ENCODE measurements at places on chromosomes 16 and 17.

DNA sequence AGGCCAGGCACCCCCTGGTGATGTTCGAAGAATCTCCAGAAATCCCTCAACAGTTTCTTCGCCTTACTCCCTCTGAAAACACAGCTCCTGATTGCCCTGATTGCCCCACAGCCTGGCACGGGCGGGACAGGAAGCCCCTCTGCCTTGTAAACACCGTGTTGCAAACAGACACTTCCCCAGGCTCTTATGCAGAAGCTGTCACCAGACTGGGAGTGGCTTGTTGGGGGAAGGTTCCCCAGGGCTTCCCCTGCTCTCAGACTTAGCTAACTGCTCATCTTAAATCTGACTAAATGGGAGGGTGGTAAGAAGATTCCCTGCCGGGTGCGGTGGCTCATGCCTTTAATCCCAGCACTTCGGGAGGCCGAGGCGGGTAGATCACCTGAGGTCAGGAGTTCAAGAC lies 11.2 kb downstream of the PIK3R5 start:
- DNase-seq: no peak

- DNase-seq: no peak
Measured at GRCh38 chr17:3998436-3998835, 34.2 kb upstream of the ATP2A3 start.

GRCh38 chr17:78069695-78070094 lies 58.9 kb downstream of the TMC6 start:
- no peak for DNase-seq

GRCh38 chr17:49987681-49988441 lies 7.2 kb downstream of the DLX3 start:
- no peak for DNase-seq

DNA sequence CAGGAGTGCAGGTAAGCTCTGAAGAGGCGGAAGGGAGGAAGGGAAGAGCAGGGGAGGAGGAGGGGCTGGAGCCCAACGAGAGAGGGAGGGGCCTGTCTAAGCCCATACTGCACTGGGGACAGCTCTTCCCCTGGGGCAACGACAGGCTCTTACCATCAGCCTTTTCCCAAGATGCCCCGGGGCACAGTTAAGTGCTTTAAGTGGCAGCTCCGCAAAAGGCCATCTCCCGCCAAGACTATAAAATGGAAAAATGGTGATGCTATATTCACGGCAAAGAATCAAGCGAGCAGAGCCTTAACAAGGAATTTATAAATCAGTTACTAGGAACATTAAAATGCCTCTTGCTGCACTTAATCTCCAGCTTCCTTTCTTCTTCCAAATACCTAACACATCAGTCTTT lies 110.2 kb upstream of the NLRP1 start:
- no peak for DNase-seq

- DNase-seq: no peak
Measured at GRCh38 chr17:4116516-4116915, 26.3 kb downstream of the ZZEF1 start.

DNA sequence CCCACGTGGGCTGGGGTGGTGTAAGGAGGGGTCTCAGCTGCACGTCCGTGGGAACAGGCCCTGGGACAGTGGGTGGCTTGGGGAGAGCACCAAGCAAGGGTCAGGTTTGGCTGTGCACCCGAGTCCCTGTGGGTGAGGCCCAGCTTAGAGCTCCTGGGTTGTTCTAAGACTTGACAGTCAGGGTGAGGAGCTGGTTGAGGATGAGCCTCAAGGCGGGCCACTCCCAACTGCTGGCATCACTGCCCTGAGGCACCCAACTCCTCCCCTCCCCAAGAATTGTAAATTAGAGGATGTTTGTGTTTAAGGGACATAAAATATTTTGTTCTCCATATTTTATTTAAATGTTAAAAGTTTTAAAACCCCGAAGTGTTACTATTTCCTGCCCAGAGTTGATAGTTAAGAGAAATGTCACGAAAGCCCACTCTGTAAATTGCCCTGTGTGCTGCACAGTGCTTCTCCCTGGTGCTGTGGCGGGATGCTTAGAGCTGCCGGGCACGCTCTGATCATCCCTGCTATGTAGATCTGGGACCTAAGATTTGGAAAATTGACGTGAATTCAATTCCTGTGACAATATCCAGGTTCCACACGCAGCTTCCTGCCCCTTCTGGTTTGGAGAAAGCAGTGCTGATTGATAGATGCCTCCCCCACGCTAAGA lies 15.9 kb downstream of the ZC3H18 start:
- DNase-seq: no peak

DNA sequence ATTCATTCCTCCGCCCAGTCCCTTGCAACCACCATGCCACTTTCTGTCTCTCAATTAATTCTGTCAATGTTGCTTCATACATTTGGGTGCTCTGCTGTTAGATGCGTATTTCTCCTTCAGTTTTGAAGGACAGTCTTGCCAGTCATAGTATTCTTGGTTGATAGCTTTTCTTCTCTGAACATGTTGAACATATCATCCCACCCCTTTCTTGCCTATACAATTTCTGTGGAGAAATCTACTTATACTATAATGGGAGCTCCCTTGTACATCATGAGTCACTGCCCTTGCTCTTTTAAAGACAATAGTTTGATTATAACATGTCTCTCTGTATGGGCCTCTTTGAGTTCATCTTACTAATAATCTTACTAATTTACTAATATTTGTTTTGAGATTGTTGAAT lies 34.1 kb downstream of the RNF112 start:
- DNase-seq: no peak

Measured in epithelial cell of prostate (primary cell).